ENCODE measurements at places on chromosomes 1 and 21.

DNA sequence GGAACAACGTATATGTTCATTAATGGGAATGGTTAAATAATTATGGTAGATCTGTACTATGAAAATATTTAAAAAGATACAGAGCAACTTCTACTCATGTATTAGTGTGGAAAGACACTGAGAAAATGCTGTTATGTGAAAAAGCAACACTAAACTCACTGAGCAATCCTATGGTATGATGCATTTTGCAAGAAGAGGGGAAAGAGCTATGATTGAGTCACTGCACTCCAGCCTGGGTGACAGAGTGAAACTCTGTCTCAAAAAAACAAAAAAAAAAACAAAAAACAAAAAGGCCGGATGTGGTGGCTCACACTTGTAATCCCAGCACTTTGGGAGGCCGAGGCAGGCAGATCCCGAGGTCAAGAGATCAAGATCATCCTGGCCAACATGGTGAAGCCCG, 44.4 kb downstream of the ATP5PO start:
- no peak for DNase-seq

DNA sequence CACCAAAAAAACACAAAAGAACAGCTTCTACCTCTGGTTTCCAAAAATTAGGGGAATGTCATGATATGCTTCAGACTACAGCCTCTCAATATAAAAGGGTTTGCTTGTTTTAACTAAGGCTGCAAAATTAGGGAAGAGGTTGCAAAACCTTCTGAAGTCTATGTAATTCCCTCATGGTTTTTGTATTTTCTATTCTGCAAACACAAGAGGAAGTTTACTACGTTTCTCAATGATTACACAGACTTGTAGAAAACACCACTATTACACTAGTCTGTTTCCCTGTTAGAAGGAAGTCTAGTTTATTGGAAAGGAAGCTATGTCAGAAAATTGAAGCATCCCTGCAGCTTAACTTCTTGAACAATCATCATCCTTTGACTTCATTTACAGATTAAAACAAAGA, 229.7 kb upstream of the FMN2 start:
- DNase-seq = no peak

GRCh38 chr21:42672699-42673458, 19.5 kb downstream of the PDE9A start:
- peak; percentile 18 for DNase-seq

GRCh38 chr21:41600556-41600955, 92.6 kb upstream of the TMPRSS2 start:
- no peak for DNase-seq

All from fibroblast of skin of right quadriceps (primary cell).